ENCODE measurements at places on chromosomes 6 and 20.

GRCh38 chr6:168037242-168037641, 39.8 kb downstream of the KIF25 start:
- no peak for DNase-seq

- DNase-seq: no peak
These were observed 21.4 kb downstream of the SLC17A5 start for GRCh38 chr6:73632346-73632745.

DNA sequence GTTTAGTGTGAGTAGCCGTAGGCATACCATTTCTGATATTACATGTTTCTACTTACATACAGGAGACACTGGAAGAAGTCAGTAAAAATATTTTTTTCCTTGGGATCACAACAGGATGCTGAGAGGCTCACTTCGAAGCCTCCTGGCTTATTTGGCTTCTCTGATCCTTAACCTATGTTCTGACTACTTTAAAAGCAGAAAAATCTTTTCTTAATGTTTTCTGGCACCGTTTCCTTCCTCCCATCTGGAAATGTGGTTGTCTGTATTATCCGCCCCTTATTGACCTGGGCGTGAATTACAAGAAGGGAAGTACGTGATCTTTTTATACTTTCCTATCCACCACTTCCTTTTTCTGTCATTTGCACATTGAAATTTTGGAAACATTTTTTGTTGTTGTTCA, 379.6 kb downstream of the COL12A1 start:
- no peak for DNase-seq

GRCh38 chr6:36980876-36981619, 4.9 kb downstream of the MTCH1 start:
- no peak for DNase-seq

- DNase-seq: no peak
These were observed 227.1 kb downstream of the NFATC2 start for GRCh38 chr20:51315390-51315789.

DNA sequence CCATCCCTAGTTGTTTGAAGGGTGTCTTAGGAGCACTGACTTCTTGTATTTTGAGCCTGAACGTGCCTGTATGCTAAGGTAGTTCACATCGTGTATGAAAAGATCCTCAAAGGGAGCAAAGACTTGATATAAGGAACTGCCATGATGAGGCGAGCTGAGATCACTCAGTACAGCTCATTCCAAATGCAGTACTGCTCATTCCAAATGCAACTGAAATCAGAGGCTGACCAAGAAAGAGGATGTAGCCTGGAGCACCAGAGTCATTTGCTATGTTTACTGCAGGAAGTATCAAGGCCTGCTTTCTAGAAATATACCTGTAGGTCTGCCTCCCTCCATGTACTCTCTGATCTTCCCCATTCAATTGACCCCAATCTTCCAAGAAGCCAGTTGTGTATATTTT, 832.2 kb downstream of the EYS start:
- no peak for DNase-seq

DNA sequence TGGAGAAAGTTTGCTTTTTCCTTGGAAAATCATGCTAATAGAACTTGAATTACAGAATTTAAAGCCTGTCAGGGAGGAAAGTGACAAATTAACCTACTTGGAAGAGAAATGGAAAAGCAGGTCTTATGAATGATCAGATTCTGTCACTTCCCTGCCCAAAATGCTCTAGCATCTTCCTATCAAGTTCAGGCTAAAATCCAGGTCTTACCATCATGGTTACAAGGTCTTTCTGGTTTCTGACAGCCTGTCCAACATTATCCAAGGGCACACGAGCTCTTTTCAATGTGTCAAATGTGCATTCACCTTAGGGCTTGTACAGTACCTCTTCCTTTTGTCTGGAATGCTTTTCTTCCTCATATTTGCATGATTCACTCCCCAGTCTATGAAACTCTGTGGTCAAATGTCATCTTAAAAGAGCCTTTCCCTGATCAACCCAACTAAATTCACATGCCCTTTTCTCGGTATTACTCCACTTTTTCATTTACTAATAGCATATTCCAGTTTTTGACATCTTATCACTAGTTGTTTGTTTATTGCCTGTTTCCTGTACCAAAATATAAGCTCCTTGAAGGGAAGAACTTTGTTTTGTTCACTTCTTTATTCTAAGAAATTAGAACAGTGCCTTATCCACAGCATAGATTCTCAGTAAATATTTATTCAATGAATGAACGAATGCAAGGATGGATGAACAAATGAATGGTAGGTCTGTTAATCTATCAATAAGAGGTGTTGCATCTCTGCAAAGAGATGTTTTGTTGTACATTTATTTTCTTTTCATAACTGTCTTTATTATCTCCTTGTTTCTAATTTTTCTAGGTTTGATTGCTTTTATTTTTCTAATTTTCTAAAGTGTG, 139.5 kb downstream of the BCAS1 start:
- DNase-seq: no peak

DNA sequence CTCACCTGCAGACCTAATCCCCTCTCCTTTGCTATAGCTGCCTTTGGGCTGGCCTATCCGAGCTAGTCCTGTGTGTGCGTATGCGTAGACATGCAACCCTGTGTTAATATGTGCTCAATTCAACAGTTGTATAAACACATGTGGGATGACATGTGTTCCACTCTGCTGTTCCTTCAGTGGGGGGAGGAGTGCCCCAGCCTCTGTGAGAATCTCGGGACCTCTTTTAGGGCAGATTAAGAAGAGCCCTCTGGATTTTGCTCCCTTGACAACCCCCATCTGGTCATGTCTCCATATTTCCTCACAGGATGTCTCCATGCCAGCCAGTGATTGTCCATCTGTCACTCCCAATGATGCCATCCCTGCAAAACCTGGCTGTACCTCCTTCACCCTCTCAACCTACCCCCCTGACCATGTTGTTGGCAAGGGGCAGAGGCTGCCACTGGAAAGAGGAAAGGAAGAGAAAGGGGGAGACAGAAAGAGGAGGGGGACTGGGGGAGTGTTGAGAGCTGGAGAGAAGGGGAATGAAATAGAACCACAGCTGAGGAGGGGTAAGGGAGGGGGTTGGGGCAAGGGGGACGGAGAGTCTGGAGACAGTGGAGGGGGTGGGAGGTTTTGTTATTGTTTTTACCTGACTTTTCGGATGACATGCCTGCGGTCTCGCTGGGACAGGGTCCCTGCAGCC, 417 bp downstream of the PRRT1 start:
- DNase-seq: no peak

DNA sequence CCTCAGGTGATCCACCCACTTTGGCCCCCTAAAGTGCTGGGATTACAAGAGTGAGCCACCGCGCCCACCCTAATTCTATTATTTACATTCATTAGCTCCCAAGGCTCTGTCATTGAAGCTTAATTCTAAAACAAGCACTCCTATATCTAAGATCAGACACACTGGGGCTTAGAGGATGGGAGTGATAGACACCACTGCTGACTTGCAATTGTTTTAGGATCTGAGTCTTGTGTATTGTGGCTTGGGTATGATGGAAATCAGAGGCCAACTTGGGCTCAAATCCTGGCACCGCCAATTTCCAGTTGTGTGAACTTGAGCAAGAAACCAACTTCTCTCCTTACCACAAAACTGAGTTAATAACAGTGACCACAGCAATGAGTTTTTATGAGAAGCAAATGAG, 34.7 kb downstream of the MTRES1 start:
- DNase-seq: no peak

- no peak for DNase-seq
These were observed 107.9 kb upstream of the SRSF6 start for GRCh38 chr20:43349841-43350240.

- DNase-seq: no peak
These were observed 241.8 kb downstream of the ADGRG6 start for GRCh38 chr6:142543606-142544005.

DNA sequence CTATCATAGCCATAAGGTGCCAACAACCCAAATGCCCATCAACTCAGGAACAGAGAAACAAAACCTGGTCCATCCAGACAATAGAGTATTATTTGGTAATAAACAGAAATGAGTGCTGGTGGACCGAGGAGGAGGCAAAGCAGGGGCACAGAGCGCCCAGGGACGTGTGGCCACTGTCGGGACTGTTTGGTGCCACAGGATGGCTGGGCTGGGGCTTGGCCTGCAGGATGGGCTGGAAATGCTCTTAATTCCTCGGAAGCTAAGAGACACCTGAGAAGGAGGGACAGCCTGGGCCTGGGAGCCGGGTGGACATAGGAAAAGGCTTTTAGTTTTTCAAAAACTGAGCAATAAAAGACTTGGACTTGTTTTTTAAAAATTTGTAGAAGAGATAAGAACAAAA, 216.4 kb downstream of the DLL1 start:
- DNase-seq: no peak

DNA sequence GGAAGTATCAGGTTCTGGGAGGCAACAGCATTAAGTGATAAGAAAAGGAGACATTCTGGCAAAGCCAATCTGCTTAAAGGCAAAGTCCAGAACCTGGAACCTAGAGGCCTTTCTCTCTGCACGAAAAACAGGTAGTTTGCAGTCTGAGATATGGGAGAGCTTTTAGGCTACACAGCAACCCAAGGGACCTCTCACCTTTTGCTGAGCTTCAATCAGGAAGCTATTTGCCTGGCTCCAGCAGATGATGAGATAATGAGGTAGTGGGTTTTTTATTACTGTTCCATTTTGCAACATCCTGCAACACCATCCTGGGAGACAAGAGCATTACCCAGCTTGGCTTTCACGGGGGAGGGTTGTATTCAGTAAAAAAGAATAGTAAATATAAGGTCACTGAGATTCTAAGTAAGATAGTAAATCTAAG, 143.1 kb downstream of the ADGRG6 start:
- DNase-seq: no peak

GRCh38 chr6:34340906-34341480, 51.5 kb downstream of the NUDT3 start:
- DNase-seq: no peak

DNA sequence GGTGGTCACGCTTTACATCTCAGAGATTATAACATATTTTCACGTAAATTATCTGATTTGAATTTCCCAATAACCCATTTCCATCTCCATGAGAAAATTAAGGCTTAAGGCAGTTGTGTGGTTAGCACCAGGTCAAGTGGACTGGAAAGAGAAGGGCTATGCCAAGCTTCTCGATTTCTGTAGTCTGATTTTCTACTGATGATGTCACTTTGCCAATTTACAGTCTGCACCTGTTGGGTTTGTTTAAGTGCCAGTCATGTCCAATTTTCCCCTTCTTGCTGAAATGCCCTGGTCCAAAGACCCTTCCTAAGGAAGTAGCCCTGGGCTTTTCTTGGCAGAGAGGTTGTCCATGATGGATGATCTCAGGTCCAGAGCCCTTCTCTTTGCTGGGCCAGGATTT, 562.3 kb upstream of the BTBD3 start:
- DNase-seq: no peak

GRCh38 chr6:95658886-95659285, 81.6 kb downstream of the MANEA start:
- no peak for DNase-seq

GRCh38 chr20:43560974-43561373, 2.1 kb downstream of the SGK2 start:
- DNase-seq: no peak

GRCh38 chr6:2158596-2159271, 86.7 kb downstream of the GMDS start:
- no peak for DNase-seq

GRCh38 chr6:3784423-3784822, 32.9 kb upstream of the PXDC1 start:
- no peak for DNase-seq

DNA sequence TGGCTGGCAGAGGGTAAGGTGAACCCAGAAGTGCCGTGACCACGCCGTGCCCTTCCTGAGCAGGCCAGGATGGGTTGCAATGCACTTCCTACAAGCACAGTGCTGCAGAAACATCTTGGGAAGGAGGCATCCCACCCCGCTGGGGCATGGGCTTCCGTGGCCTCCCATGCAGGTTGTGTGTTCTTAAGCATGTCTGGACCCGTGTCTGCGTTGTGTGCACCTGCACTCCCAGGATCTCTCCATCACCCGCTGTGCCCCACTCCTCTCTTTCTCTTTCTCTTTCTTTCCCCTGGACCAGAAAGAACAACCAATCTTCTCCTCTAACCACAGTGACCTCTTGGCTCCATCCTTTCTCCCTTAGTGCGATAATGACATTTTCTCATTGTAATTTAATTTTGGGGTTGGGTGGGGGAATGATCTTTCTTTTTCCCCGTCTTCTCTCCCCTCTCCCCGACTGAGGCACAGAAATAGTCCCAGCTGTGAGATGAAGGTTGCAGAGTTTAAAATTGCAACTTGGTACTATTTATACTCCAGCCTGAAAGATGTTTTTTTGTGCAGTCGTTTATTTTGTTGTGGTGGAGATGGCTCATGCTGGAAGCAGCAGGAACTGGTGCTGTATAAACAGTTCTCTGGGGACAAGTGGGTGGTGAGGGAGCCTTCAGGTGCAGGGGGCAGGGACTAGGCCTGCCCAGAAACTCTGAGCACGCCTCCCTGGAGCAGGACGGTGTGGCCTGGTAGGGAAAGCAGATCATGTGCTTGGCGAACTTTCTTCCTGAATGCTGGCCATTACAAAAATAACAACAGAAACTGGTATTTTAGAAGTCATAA, 20.5 kb downstream of the BCAS4 start:
- DNase-seq: no peak

- DNase-seq: no peak
These were observed 120.1 kb upstream of the HDDC2 start for GRCh38 chr6:125421836-125422235.

DNA sequence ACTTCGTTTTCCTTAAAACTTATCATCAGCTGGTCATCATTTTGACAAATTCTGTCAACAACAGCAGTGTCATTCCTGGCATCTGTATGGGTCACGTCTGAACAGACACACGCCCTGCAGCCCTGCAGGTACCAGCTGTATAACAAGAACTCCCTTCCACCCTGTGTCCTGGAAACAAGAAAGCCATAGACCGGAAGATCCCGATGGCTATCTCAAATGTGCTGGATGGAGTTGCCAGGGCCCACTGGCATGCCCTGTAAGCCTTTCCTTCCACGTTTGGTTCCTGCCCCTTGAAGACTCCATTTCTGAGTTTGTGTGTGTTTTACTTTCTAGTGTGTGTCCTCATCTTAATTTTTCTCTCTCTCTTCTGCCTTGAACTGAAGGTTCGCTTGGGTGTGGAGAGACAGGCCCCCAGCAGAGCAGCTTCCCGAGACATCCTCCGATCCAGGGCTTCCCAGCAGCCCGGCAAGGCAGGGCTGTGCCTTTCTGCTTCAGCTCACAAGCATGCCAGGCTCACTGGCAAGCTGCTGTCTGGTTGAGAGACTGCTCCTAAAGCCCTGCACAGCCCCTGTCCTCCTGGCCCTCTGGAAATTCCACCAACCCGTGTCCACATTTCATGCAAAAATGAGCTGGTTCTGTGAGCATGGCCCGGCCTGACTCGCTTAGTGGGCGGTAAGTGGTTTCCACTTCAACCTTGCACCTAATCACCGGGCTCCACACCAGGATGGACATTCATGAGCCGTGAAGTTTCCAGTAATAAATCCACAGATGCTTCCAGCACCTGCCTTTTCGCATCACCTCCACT, 8.7 kb downstream of the GFRA4 start:
- DNase-seq: no peak

All from stimulated activated CD4-positive, alpha-beta T cell treated with anti-CD3 and anti-CD28 coated beads, Interleukin-15, amount 100 ng/mL, for 1 hour (primary cell).